ENCODE measurements at places on chromosomes 7 and 10. TPM values are rescaled to one million over a fixed set of nuclear protein-coding genes. Genes with fewer than 3 reads are reported as not detected.

MSMB gene
- 0.27 TPM for total RNA-seq

CTAGE15 gene
- total RNA-seq: 0.38 TPM

CALHM2 gene
- 13.0 TPM for total RNA-seq

SFMBT2 gene
- 0.19 TPM for total RNA-seq

TUBAL3 gene
- 0.18 TPM for total RNA-seq

Data from endothelial cell of coronary artery (primary cell).